NCI-H1048 (cell line): ENCODE measurements at places on chromosomes 5 and 9.

- DNase-seq, result no peak
These were observed 45.7 kb upstream of the ORM1 start for GRCh38 chr9:114276908-114277821.

GRCh38 chr5:174348311-174348981 is 302.9 kb downstream of the NSG2 start:
- DNase-seq, result peak; percentile 9

GRCh38 chr5:83362526-83362925 is 109.0 kb upstream of the VCAN start:
- no peak for DNase-seq

DNA sequence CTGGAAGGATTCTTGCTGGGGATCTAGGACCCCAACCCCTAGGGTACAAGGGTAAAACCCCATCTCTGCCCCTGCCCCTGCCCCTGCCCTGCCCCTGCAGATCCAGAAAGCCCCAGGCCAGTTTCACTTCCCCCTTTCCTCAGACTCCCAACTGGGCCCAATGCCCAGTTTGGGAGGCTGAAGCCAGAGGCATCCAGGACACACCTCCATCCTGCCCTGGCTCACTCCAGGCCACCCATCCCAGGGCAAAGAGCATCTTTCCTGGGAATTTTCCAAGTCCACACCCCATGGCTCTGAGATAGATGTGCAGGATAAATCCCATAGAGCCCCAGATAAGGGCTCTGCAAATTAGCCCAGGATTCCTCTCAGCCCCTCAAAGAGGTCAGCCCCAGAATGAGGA is 17.4 kb downstream of the CNTFR start:
- no peak for DNase-seq

GRCh38 chr5:177545487-177546257 is 8.7 kb downstream of the FAM193B start:
- no peak for DNase-seq

GRCh38 chr5:59321642-59322041 is 571.9 kb downstream of the PDE4D start:
- DNase-seq, result no peak

GRCh38 chr5:139413963-139414362 is 10.1 kb upstream of the SPATA24 start:
- no peak for DNase-seq

DNA sequence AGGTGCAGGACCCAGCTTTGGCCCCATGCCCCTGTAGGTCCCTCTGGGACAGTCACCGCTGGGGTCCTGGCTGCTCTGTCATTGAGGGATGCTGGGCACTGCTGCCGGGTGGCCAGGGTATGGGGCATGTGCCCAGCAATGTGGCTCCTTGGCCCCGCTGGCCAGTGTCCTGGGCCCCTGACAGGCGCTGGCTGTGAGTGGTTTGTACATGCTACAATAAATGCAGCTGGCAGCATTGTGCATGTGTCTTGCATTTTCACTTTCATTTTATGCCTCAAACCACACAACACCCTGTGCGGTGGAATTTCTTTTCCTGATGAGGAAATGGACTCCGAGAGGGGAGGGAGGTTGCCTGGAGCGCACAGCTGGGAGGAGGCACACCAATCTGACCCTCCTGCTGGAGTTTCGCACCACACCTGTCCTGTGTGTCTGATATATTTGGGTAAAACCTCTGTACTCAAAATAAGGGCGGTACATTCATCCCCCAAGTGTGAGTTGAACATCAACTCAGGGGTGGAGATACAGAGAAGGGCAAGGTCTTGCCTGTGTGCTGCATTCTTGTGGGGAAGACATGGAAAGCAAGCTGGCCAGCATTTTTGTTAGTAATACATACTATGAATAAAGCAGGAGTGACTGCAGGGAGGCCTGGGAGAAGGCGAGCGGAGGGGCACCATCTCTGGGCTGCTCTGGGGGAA is 11.7 kb downstream of the TSPAN17 start:
- no peak for DNase-seq

- no peak for DNase-seq
These were observed 43.8 kb upstream of the SUSD1 start for GRCh38 chr9:112218908-112219307.

- DNase-seq, result no peak
These were observed 71.3 kb upstream of the FCN2 start for GRCh38 chr9:134809292-134809691.

GRCh38 chr5:9538504-9538903 is 7.4 kb downstream of the SEMA5A start:
- no peak for DNase-seq

GRCh38 chr5:134567641-134568336 is 42.3 kb downstream of the JADE2 start:
- DNase-seq, result no peak

DNA sequence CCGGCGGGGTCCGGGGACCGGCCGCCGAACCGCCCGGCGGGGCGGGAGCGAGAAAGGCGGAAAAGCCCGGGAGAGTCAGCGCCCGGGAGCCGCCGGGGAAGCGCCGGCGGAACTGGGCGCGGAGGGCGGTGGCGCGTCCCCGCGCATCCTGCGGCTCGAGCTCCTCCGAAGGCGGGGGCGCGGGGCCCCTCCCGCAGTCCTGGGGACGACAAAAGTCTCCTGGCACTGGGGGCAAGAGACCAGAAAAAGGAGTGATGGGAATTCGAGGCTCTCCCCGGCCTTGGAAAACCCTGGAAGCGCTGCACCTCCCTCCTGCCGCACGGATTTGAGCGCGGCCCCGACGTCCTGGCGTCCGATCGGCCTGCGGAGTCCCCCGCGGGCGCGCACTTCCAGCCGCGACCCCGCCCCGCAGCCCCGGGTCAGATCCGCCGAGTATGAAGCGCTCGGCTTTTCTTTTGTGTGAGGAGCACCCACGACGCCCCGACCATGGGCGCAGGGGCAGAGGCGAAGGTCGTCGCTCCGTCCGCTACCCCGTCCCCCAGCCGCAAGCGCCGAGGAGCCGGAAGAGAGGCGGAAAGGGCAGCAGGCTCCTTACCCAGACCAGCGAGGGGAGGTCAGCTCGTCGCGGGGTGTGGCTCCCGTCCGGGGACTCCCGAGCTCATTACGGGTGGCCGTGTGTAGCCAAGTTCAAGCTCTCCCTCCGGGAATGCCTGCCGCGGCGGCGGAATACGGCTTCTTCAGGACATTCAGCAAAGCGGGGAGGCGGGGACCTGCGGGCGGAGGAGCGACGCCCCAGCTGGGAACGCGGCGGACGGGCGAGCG is at the start of gene EPB41L4A:
TSS of gene EPB41L4A (minus strand) at position 114 of the 822 bp plus-strand sequence. CDS start 238 bp downstream, outside the sequence.
- no peak for DNase-seq

- DNase-seq, result no peak
These were observed 179.4 kb upstream of the NUDT12 start for GRCh38 chr5:103741984-103742383.

DNA sequence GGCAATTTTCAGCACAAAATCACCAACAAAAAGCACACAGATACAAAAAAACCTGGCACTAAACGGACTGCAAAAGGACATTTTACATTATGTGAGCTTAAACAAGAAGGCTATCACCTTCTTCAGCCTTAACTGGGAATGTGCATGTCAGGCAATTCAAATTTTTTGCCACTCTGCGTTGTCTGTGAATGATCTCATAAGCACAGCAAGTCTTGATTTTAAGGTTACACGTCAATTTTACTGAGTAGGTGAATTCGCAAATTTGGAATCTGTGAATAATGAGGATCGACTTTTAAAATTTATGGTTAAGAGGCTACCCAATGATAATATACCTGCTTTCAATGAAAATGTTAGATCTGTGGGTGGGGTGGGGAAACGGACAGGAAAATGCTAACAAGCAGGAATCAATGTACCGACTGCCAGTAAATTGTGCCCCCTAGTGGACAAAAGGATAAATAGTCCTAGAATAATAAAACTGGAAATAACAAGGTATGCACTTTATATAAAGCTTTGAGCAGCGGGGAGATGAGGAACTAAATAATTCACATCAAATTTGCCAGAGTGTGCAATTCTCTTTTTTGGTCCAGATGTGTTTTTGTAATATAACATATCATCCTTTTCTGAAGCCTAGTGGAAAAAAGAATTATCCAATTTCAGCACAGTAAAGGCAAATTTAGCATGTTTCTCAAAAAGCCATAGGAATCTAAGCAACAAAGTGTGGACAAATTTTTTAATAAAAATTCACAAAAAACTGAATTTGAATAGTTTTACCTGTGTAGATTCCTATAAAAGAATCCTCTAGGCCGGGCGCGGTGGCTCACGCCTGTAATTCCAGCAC is 20.5 kb downstream of the EQTN start:
- DNase-seq, result peak; percentile 37

DNA sequence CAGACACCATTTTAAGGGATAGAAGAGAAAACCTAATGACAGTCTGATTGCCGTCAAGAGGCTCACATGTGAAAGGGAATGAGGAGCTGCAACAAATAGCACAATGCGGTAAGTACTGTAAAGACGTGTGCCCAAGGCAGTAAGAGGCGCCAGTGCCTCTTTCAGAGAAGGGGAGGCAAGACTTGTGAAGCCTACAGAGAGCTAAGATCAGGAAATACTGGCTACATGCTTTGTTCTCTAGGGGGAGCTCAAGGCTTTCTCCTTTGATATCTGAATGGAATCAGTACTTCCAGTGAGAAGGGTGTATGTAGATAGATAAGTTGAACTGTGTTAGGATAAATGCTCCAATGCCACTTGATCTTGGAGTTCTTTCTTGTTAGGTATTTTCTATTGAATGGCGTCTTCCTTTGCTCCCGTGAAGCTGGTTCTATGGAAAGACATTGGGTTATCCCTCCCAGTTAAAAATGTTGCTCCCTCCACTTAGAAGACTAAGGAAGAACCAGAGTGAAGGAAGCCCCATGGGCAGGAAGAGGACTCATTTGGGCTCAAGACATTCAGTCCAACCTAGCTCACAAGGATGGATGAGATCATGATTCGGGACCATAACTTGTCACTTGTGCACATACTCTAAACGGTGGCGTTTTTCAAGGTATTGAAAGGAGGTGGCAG is 23.5 kb upstream of the ALDOB start:
- peak; percentile 24 for DNase-seq

- DNase-seq, result no peak
These were observed at the start of gene ADAMTS2 for GRCh38 chr5:179345433-179346321. TSS of gene ADAMTS2 (minus strand) at chr5:179345461. CDS start at chr5:179345328, 133 bp downstream.

DNA sequence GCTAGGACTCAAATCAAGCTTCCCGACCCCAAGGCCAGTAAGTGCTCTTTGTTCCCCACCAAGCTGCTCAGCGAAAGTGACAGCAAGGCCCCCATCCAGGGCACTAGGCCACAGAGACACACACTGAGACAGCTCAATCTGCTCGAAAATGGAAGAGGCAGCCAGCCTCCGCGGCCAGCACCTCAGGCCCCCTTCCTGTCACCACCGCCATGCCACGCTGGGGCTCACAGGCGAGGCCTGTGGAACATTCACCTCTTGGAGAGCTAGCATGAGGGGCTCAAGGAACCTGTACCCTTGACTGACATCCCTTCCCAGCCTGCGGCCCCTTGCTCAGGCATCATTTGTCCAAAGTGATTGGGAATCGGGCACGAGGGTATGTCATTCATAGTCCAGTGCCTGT is 71.4 kb downstream of the PAX5 start:
- no peak for DNase-seq

DNA sequence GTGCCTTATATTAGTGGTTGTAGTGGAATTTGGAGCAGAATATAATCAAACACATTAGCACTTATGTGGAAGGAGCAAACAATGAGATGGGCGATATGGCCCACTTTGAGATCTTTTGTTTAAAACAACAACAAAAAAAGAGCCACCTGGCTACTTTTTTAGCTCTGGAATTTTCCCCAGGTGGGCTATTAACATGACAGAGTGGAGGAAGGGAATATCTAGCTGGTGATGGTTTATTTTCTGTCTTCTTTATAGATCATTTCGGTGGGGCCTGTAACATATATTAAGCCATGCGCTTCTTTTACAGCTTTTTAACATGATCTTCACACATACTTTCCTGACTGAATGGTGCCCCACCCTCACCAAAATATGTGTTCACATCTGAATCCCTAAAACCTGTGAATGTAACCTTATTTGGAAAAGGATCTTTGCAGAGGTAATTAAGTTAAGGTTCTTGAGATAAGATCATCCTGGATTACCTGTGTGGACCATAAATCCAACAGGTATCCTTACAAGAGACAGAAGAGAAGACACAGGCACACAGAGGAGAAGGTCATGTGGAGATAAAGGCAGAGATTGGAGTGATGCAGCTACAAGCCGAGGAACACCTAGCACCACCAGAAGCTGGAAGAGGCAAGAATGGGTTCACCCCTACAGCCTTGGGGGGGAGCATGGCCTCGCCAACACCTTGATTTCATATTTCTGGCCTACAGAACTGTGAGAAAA is 16.6 kb upstream of the ENTREP1 start:
- no peak for DNase-seq

- DNase-seq, result no peak
These were observed 672 bp downstream of the MSANTD3 start for GRCh38 chr9:100427366-100428263.

DNA sequence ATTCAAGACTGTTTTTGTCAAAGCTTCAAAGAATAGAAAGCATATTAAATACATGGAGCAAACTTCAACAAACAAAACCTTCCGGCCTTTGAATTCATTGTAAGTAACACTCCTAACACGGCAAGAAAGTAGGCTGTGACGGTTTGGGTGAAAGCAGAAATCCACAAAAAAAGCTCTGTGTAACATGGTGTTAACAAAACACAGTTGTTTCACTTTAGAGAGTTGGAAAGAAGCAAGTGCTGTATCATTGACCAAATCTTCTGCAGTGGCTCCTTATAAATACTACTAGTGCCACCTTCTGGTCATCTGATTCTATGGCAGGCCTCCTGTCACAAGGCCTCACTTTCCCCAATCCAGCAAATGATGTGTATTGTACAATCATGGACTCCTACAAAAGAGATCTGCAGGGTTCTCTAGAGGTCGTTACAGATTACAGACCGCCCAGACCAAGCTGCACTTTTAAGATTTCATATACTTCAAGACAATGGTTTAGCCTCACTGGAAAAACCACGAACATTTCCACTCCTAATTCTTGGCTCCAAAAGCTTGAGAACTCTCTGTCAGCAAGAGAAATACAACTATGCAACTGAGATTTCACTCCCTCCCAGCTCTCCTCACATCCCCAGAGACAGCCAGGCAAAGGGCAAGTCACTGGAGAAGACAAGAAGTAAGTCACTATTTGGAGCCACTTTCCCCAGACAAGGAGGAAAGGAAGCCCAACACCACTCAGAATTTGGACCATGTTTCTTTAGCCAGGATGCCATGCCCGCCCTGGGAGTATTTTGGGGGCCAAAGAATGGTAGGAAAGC is 196.2 kb downstream of the DTWD2 start:
- peak; percentile 8 for DNase-seq

- no peak for DNase-seq
These were observed 120.9 kb upstream of the PHYKPL start for GRCh38 chr5:178353461-178353860.

DNA sequence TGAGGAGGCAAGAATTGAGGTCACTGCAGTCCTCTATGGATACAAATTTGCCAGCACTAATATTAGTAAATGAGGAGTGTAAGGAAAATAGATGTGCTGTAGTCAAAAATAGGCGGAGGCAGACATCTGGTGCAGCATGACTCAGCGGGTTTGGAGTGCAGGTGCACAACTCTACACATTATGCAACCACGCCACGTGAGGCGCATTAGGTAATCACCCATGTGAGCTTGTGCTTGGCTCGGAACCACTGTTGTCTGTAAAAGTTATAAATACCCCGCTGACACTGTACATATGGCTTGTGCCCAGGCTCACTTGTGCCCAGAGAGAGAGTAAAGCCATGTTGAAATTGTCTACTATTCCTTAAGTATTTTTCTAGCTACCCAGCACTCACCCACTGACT is 623.5 kb upstream of the NUDT12 start:
- no peak for DNase-seq
